ENCODE measurements at places on chromosomes 1 and 21.

DNA sequence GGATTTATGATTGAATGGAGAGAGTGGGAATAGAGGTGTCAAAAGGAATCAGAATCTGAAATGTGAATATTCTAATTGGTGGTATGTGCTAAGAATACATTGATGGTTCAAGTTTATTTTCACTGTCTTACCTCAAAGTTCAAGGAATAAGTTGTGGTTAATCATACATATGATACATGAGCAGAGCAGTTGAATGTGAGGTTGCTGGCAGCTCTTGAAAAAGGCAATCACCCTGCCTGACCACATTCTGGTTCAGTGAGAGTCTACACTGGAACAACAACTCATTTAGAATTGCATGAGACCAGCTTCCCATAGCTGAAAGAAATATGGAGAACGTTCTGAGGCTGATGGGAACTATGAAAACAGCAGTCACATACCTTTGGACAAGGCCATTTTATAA is 68.3 kb upstream of the ARHGAP29 start:
- DNase-seq: no peak

- peak; percentile 80 for DNase-seq
Measured at GRCh38 chr21:29299916-29300806, 1.4 kb downstream of the BACH1 start.

GRCh38 chr1:19708567-19709110 is 44.0 kb downstream of the HTR6 start:
- DNase-seq: no peak

- DNase-seq: no peak
Measured at GRCh38 chr21:32592929-32593502, 7.7 kb upstream of the TCP10L start.

DNA sequence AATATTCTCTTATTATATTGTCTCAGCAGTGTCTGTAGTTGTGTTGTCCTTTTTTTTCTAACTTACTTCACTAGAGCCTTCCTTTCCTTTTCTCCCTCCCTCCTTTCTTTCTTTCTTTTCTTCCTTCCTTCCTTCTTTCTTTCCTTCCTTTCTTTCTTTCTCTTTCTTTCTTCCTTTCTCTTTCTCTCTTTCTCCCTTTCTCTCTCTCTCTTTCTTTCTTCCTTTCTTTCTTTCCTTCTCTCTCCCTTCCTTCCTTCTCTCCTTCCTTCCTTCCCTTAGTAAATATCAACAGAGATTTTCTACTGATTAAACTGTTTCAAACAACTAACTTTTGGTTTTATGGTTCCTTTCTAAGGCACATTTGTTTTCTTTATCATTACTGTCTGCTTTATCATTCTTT is 43.1 kb upstream of the PGBD5 start:
- DNase-seq: no peak

GRCh38 chr21:44582055-44582454 is 1.7 kb upstream of the KRTAP10-5 start:
- DNase-seq: no peak

DNA sequence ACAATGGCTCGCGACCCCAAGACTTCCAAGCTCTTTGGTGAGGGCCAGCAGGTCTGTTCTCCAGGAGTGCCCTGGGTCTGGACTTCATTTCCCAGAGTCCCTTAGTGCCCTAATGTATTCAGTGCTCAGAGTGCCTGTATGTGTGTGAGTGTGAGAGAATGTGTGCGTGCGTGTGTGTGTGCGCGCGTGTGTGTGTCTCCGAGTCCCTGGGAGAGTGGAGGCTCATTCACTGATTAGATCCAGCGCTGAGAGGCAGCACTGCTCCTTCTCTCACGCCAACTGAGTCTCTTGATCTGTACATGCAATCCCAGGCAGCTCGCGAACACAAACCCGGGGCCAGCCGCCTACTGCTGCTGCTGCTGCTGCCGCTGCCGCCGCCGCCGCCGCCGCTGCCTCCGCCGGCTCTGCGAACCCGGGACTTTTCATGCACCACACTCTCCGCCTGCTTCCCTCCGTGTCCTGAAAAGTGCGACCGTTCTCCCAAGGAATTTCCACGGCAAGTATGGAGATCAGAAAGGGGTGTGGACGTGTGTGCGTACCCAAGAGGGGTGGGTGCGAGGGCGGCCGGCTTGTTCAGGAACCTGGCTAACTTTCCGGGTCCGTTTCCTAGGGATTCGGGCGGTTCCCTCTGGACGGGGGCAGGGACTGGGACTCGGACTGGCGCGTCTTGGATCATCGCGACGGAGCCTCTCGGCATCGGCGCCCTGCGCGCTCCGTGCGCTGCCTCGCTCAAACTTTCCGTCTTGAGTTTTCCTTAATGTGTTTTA is at the start of gene RNF220:
RNF220 (plus strand) TSS at position 225 of the 767 bp plus-strand sequence.
- DNase-seq: peak; percentile 19
